ENCODE measurements at places on chromosomes 2 and 18. TPM values are rescaled to one million over a fixed set of nuclear protein-coding genes. Genes with fewer than 3 reads are reported as not detected.

DNA sequence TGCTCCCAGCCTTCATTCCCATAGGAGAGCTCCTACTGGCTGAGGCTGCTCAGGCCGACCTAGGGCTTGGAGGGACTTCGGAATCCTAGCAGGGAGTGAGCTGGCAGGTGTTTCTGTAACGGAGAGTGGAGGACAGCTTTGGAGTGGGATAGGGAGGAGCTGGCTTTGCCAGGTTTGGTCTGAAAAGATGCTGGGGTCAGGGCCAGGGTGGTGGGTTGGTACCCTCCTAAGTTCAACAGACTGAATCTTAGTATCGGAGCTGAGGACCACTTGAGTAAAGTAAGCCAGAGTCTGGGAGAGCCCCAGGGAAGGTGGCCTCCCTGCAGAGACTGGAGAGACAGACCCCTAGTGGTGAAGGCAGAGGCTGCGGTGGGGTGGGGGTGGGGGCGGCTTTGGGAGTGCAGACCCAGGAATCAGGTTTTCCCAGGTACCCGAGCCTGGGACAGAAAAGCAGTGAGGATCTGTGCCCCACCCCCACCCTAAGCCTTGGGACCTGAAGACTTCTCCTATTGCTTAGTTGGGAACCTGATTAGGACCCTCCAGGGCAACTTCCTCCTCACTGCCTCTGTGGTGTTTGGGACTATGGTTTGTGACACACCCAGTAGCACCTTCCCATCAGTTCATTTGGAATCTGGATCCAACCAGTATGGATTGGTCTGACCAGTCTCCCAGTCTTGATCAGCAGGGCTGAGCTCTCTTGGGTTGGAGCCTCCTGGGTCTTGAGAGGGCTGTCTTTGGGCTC is 3.0 kb downstream of the CNNM4 start:
- ATAC-seq: peak; percentile 3

OBSL1 gene
- 13.0 TPM for total RNA-seq

DNA sequence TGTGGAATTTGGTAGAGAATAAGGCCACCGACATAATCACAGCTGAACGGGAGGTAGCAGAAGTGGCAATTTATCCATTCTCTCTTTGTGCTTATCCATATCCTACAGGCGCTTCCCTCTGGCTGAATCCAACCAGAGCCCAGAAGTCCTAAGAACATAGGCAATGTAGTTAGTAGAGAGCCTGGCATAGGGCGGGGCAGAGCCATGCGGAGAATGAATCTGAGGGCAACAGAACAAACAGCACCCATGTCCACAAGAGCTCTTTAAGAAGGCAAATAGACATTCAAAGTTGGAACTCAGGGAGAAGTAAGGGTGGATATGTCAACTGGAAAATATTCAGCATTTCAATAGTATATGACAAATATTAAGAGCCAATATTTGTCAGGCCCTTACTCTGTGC is 305.9 kb upstream of the VWC2L start:
- ATAC-seq: no peak

CFC1 gene
- total RNA-seq: not detected

GRCh38 chr18:13375302-13376255 is 157.0 kb downstream of the LDLRAD4 start:
- ATAC-seq: peak; percentile 83

- peak; percentile 82 for ATAC-seq
These were observed 170.6 kb downstream of the SLC8A1 start for GRCh38 chr2:40281021-40281940.

- no peak for ATAC-seq
These were observed 600.3 kb upstream of the GCFC2 start for GRCh38 chr2:76310894-76311633.

RGPD3 gene
- 0.04 TPM for total RNA-seq

RAB31 gene
- total RNA-seq: 50.0 TPM

ADAM23 gene
- 16.3 TPM for total RNA-seq

DNA sequence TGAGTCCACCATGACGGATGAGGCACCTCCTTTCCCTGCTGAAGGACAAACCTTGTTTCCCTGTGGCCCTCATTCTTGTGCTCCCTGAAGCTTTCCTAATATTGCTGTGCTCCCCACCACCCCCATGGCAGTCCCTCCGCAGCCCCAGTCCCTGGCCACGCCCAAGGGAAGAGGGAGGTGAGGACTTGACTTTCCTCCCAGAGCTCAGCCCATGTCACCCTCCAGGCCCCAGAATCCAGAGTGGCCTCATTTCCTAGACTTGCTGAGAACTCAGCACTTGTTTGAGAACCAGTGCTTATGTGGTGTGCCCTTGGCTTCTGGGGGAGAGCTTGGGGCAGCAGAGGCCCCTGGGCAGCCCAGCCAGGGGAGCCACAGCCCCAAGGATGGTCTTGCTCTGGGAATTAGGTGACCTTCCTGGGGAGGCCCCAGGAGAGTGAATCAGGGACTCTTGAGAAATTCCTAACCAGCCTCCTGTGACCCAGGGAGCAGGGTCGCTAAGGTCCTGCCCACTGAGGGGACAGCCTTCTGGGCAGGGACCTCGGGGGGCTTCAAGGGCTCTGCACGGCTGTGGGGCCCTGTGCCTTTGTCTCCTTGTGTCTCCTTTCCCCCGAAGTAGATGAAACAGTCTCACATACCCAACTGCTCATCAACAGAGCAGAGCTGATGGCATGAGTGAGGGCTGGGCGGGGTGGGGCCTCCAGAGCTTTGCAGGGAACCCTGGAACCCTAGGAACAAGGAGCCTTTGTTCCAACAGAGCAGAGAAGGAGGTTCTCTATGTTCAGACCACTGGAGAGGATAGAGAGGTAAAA is 27.9 kb downstream of the PSD4 start:
- ATAC-seq: no peak

DNAJC5G gene
- not detected for total RNA-seq

GCG gene
- total RNA-seq: not detected

Measured in esophagus mucosa (tissue), 1 donor.